Activated naive CD4-positive, alpha-beta T cell treated with anti-CD3 and anti-CD28 coated beads for 36 hours (primary cell): ENCODE measurements at places on chromosomes 4 and X. TPM values are rescaled to one million over a fixed set of nuclear protein-coding genes. Genes with fewer than 3 reads are reported as not detected.

DNA sequence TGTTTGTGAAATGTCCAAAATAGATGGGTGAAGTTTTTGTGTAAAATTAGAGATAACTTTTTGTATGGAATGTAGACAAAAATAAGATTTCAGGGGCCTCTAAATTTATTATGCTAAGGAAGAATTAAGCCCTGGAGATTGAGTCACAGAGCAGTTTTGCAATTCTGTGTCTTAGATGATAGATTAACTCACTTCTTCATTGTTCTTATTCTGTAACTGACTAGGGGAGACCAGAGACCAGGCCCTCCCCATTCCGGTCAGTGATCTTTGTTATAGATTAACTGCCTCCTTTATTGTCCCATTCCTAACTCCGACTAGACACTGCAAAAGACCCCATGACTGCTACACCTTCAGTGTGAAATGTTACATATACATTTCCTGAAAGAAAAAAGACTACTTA is 238.4 kb upstream of the TAPT1 start:
- no peak for DNase-seq

DNA sequence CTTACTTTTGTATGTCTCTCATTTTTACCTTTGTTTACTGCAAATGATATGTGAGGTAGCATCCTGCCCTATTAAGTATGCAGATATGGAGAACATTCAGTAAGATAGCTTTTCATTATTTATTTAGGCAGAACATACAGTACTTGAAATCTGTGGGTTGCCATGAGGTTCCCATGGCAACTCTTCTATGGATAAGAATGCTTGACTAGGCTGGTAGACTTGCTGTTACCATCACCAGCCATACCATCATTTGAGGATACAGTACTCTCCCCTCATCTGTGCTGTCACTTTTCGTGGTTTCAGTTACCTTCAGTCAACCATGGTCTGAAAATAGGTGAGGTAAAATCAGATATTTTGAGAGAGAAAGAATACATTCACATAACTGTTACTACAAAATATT is 56.7 kb downstream of the NAF1 start:
- DNase-seq, result no peak

DNA sequence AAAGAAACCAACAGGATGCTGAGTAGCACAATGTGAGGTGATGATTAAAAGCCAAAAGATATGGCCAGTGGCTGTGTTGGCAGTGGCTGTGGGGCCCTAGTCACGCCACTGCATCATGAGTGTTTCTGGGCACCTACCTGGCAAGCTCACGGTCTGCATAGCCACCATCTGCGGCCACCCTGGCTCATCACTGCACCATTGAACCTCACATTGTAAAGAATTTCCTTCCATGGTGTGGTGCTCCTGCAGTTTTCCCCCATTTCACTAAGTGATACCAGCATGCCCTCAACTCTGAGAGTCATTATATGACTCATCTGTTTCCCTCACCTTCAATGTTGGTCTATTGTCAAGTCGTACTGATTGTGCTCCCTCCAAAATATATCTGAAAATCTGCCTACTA is 45.5 kb upstream of the CLNK start:
- DNase-seq, result no peak

- DNase-seq, result no peak
Observed at GRCh38 chrX:5852941-5853340, 375.7 kb downstream of the NLGN4X start.

GRCh38 chr4:951594-952468 is 19.6 kb downstream of the TMEM175 start:
- peak; percentile 3 for DNase-seq

DNA sequence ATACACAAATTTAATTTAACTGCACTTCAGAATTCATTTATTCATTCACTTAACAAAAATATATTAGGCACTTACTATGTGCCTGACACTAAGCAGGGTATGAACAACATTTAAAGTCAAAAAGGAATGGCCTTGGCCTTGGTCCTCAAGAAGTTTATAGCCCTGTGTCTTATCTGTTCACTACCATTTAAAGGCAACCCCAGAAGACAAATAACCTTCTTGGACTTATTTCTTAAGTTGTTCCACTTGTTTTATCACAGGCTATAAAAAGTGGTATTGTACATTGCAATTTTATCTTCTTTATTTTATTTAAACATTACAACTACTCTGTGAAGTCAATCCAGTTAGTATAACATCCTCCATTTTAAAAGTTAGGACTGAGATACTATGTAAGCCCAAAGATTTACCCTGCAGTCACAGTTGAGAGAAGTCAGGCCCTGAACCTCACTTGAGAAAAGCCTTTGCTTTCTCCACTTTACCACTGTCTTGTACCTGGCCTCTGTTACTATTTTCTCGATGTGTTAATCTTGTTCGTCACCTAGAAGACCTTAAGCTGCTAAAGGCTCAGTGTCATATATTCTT is 305.6 kb upstream of the DIPK2B start:
- no peak for DNase-seq

- no peak for DNase-seq
Observed at GRCh38 chrX:141375011-141375760, 132.9 kb upstream of the SPANXC start.

DNA sequence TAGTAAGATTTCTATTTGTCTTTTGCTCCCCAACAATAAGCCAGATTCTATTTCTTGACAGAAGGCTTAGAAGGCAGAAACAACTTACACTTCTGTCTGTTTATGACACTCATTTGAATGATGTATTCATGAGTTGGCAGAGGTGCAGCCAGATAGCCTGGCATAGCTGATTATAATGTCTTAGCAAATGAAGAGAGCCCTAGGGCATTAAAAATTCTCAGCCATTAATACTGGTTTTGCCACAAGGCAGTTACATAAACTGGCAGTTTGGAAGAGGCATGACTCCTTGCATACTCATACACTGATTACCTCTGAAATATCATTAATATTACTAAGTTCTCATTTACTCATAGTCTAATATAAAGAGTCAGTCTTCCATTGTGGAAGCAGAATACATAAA is 728.5 kb upstream of the NDST4 start:
- DNase-seq, result no peak

- peak; percentile 5 for DNase-seq
Observed at GRCh38 chrX:101040197-101040596, 11.7 kb downstream of the TRMT2B start.

DNA sequence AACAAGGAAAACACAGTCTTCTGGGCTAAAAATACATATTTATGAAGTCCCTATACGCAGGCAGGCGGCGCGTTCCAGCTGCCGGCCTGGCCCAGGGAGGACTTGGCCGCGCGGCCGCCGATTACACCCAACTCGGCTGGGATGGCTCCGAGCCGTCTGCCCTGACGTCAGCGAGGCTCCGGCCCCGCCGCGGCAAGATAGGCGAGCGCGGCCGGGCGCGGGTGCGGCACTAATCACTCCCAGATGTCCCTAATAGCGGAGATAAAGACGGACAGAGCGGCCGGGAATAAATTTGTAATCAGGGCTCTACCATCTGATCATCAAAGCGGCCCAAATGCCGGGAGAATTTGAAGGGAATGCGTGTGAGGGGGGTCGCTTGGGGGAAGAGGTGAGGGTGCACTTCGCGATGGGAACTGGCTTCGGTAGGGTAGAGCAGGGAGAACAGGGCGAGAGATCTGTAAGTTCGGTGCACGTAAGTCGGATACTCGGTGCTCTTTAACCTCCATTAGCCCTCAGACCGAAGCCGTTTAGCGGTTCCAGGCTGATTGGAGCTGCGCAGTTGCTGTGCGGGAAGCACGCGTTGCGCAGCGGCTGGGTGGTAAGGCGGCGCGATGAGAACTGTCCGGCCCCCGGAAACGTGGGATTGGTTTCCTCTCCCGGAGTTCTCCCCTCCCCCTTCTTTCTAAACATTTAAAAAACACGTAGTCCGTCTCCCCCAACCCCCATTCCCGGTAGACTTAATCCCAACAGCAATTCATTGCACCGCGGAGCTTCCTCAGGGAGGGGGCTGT is 7.7 kb downstream of the HAND2 start:
- DNase-seq, result no peak

DNA sequence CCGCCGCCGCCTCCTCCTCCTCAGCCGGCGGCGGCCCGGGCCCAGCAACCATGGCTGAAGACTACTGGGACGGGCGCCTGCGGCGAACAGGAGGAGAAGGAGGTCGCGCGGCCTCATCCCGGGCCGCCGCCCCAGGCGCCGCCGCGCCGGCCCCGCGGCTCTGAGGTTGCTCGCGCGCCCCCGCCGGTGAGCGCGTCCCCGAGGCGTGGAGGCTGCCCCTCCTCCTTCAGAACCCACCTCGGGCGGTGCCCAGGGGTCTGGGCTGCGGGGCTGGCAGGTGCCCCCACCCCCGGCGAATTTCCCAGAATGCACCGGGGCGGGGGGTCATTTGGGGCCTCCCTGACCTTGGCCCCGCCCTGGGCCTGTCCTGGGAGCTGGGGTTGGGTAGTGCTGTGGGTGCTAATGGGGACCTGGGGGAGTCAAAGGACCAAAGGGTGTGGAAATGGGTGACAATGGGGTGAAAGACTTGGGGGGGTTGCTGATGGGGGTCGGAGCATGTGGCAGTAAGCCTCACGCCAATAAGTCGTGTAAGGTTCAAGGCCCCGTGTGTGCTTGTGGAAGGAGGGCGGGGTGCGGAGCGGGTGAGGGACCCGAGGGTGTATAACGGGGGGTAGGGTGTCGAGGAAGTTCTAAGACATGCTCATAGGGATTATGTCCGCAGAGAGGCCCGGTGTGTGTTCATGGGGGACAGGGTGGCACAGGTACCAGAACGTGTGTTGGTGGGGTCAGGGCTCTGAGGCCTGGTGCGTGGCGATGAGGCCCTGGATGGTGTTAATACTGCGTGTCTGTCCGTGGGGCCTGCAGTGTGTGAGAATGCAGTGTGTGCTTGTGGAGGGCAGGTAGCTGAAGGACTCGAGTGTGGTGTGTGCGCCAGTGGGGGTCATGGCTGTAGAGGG is 687 bp downstream of the CDK16 start:
- peak; percentile 58 for DNase-seq

- DNase-seq, result no peak
Observed at GRCh38 chrX:31837445-31838049, 765.7 kb upstream of the FTHL17 start.

- no peak for DNase-seq
Observed at GRCh38 chr4:20629186-20630106, 70.8 kb upstream of the PACRGL start.

- DNase-seq, result peak; percentile 16
Observed at GRCh38 chrX:101206471-101206870, 13.1 kb upstream of the DRP2 start.

- DNase-seq, result no peak
Observed at GRCh38 chrX:49878128-49878833, 1.0 kb upstream of the USP27X start.

DNA sequence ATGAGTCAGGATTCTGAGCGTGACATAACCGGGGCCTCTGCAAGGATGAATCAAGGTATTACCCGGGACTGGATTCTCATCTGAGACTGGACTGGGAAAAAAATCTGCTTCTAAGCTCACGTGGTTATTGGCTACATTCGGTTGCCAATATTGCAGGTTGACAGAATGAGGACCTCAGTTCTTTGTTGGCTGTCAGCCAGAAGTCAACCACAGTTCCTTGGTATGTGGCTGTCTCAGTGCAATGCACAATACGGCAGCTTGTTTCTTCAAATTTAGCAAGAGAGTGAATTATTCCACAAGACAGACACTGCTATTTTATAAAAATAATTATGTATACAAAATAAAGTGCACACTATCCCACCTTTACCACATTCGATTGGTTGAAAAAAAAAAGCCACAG is 424.2 kb downstream of the KLHL4 start:
- no peak for DNase-seq

GRCh38 chr4:176436293-176436973 is 116.7 kb downstream of the SPCS3 start:
- DNase-seq, result no peak

DNA sequence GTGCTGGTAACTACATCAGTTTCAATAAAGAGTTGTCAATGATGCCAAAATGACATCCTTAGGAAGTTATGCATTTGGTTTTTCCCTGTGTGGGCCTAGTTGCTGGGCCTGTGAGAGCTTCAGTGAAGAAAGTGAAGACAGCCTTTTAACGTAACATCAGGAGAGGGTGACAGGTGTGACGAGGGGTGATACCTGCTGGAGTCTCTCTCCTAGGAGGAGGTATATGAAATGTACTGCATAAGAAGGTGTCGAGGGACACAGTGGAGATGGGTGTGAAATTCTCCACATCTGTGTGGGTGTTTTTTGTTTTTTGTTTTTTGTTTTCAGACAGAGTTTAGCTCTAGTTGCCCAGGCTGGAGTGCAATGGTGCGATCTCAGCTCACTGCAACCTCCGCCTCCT is 49.2 kb downstream of the EVC start:
- DNase-seq, result no peak

DNA sequence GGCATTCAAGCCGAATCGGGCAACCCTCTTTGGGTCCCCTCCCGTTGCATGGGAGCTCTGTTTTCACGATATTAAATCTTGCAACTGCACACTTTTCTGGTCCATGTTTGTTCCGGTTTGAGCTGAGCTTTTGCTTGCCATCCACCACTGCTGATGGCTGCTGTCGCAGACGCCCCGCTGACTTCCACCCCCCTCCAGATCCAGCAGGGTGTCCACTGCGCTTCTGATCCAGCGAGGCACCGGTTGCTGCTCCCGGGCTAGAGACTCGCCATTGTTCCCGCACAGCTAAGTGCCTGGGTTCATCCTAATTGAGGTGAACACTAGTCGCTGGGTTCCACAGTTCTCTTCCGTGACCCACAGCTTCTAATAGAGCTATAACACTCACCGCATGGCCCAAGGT is 13.3 kb downstream of the ACOX3 start:
- no peak for DNase-seq

- no peak for DNase-seq
Observed at GRCh38 chr4:3386526-3386925, 55.2 kb upstream of the HGFAC start.

DNA sequence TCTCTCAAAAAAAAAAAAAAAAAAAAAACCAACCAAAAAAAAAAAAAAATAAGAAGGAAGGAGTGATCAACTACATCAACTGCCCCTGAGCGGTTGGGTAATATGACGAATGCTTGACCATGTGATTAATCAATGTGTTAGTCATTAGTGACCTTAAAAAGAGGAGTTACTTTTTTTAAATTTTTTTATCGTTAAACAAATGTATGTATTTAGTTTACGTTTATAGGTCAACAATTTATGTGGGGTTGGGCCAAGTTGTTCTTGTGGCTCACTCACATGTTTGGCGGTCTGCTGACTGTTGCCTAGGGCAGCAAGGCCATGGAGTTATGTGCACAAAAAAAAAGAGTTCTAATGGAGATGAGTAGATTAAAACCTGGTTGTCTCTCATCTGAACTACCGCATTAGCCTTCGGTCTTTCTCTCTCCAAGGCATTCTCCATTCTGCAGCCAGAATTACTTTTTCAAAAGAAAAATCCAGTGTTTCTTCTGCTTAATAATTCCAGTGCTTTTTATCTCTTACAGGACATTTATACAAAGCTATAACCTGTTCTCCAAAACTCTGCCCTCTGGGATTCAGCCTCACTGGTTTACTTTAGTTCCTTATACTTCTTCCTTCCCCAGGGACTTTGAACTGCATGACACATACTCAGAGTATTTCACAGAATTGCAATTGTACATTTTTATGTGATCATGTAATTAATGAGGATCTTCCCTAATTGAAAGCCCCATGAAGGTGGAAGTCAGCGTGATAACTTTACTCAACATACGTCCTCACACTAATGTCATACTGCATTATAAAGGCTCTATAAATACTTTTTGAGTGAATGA is 505.5 kb downstream of the ANKRD50 start:
- no peak for DNase-seq

MAGEC1 gene
- not detected for total RNA-seq

KLB gene
- not detected for total RNA-seq

PHEX gene
- 0.31 TPM for total RNA-seq

ART3 gene
- not detected for total RNA-seq

LRAT gene
- total RNA-seq, result not detected
